ENCODE measurements at places on chromosomes 16 and 17.

- DNase-seq = no peak
These were observed 15.4 kb downstream of the RHBDL3 start for GRCh38 chr17:32281011-32281451.

DNA sequence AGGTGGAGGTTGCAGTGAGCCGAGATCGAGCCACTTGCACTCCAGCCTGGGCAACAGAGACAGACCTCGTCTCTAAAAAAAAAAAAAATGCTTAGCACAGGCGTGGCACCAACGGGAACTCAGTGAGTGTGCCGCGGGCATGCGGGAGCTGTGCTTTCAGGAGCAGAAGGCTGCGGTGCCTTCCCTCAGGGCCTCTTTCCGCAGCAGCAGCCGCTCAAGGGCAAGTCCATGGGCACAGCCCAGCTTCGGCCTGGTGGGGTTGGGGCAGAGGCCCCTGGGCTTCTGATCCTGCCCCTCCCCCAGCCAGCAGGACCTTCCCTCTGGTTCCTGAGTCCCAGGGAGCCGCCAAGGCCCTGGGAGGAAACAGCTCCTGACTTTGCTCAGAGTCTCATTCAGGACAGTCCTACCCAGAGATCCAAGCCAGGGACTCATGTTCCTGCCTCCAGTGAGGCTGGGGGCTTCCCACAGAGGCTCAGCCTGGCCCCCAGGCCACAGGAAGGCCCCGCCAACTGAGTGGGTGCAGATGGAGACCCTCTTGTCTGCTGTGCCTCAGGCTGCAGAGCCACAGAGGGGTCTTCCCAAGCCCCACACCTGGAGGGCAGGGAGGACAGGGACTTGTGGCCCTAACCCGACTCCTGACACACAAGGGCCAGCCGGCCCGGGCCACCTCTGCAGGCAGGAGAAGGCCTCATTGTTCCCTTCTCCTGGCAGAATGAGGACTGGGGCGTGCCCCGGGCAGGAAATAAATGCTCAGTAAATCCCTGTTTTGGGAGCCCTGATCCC is 3.3 kb upstream of the ZG16B start:
- DNase-seq = no peak

DNA sequence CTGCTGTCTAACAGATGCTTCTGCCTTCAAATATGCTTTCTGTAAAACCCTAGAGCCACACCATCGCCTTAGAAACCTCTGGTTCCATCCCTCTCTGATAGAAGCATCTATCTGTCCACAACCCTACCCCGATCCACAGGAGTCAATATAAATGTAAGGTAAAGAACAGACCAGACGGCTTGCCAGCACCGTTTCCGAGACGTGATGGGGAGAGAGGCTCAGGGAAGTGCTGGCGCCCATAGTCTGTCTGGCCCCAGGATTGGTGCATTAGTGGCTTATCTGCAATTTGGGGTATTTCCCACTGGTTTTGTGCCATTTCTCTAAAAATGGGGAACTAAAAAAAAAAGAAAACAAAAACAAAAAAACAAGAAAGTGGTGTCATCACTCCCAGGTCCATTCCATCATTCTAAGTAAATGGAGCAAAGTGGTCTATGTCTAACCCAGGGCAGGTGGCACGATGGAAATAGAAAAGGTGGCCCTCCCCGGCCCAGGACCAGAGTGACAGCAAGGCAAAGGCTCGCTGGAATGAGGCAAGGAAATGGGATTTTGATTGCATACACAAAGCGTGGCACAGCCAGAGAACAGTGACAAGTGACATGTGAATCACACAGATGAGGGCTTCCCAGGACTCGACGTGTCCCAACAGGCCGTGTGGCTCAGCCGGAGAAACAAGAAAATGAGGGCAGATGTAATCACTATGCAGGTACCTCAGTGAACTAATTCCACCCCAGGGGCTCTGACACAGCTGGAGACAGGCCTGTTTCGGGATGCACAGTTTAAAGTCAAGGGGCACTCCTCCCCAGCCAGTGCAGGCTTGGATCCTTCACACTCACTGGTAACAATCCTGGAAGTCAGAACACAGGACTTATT is 125.6 kb downstream of the GAS7 start:
- no peak for DNase-seq

DNA sequence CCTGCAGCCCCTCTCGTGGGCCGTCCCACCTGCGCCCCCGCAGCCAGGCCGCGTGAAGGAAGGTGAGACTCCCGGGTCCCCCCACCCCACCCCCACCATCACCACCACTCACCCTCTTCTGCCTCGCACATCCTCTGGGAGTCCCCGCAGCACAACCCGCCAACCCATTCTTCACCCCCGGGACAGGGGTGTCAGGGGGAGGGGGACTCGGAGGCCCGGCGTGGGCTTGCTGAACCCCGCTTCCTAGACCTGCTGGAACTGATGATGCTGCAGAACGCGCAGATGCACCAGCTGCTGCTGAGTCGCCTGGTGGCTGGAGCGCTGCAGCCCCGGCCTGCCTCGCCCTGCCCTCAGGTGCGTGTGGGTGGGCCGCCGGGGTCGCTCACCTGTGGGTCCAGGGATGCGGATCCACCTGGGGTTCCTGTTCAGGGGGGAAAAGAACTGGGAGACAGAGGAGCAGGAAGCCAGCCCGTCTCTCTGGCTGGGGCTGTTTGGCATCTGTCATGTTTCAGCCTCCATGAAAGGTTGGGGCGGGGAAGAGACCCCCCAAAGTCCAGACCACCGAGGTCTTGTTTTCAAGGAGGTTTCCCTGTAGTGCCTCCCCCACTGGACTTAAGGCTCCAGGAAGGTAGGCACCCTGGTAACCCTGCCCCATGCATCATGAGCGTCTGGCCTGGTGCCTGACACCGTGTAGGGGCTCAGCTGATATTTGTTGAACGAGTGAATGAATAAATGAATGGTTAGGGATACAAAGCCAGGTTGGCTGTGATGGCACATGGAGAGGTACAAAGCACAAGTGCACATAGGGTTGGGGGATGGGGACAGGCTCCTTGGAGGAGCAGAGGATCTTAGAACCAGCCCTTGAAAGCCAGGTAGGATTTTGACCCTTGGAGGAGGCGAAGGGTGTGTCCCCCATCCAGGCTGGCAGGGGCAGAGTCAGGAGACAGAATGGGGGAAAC is 849 bp downstream of the PRR29 start:
- no peak for DNase-seq

Data from nucleus accumbens (tissue), 56 donors.